ENCODE measurements at places on chromosomes 4 and X.

DNA sequence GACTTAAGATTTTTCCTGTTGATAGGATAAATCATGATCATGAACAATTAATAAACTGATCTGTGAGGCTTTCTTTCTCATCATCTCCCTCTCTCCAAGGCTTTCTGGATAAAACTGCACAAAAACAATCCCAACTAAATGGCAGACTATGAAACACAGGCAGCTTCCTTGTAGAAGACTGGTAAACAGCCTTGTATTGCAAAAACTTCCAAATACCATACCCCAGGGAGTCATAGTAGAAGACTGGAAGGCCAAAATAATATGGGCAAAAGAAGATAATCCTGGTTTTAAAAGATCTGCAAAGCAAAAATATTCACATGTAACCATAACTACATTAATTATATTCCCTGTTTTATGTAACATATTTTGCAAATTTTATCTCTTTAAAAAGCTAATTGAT is 113.0 kb downstream of the ANAPC10 start:
- no peak for ATAC-seq
- H3K27me3 ChIP-seq: no peaks in the 10 kb centered on the region
- no peaks in the 10 kb centered on the region for H3K4me1 ChIP-seq
- no peak overlapping the region for H3K4me3 ChIP-seq
- no peaks in the 10 kb centered on the region for H3K36me3 ChIP-seq

GRCh38 chrX:5907207-5907606 is 321.5 kb downstream of the NLGN4X start:
- H3K4me1 ChIP-seq: no peaks in the 10 kb centered on the region
- ATAC-seq: no peak
- no peaks in the 10 kb centered on the region for H3K27me3 ChIP-seq
- no peaks in the 10 kb centered on the region for H3K36me3 ChIP-seq
- no peak overlapping the region for H3K4me3 ChIP-seq

DNA sequence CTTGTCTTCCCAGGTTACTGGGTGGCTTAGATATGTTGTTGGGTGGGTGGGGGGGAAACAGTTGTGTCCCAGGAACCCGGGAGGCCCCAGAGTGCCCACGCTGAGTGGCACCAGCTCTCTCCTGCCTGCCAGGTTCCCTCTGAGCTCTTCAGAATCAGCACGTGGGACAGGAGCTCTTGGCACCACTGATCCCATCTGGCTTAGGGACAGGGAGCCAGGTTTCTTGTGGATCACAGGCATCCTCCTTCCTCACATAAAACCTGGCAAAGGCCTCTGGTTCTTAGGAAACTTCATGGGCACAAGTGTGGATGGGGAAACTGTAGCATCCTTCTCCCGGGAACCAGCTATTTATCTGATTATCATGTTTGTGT is 3.4 kb downstream of the GPR78 start:
- no peak overlapping the region for H3K4me3 ChIP-seq
- no peak overlapping the region for H3K27ac ChIP-seq
- H3K27me3 ChIP-seq: peaks cover 98% of the 10 kb centered on the region
- no peaks in the 10 kb centered on the region for H3K36me3 ChIP-seq

- ATAC-seq: no peak
- H3K4me1 ChIP-seq: no peaks in the 10 kb centered on the region
- H3K27ac ChIP-seq: no peak overlapping the region
- no peaks in the 10 kb centered on the region for H3K27me3 ChIP-seq
- no peak overlapping the region for H3K4me3 ChIP-seq
These were observed 253.4 kb downstream of the MAPK10 start for GRCh38 chr4:86106475-86106874.

All from gastroesophageal sphincter (tissue), 4 donors.